ENCODE measurements at places on chromosomes 4 and X. TPM values are rescaled to one million over a fixed set of nuclear protein-coding genes. Genes with fewer than 3 reads are reported as not detected.

DNA sequence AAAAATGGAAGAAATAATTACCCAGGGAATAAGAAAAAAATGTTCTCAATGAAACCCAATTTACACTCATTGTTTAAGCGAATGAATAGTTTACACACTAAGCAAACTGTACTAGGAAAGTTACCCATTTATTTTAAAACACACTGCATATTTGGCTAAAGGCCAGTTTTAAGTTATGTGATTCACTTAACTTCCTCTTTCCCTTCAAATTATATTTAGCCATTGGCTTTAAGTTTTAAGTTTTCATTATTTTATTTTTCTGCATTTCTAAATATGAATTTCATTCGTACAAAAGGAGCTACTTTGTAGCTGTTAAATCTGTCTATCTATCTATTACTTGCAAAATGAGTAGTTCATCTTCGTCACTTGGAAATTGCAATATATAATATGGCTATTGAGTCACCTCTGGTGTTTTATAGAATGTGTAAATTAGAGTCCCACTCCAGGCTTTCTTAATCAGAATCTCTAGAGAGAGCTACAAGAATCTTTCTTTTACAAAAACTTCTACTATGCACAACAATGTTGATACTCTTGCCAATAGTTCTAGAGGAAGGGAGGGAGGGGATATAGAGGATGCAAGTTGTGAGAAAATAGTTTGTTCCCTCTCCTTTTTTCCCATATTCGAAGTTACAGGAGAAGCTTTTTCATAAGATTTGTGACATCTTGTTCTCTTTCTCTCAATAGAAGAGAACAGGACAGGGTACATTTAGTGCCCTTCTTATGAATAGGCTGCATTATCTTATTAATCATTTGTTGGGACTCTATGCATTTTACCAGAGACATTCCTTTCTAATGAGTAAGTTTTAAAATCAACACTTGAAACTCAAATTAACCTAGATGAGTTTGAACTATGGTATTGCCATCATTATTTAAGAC is 41.8 kb downstream of the SULT1B1 start:
- DNase-seq: no peak

DNA sequence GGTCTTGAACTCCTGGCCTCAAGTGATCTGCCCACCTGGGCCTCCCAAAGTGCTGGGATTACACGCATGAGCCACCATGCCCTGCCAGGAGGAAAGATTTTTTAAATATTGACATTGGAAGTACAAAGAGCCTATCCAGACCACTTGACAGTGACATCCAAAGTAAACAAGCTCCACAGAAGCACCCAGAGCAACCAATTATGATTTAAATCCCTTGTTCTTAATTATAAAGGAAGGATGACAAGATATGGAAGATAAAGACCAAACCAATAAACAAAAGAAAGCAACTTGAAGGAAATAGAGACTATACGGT is 27.7 kb upstream of the RPL34 start:
- no peak for DNase-seq

- no peak for DNase-seq
Measured at GRCh38 chr4:6230502-6230785, 30.1 kb upstream of the JAKMIP1 start.

DNA sequence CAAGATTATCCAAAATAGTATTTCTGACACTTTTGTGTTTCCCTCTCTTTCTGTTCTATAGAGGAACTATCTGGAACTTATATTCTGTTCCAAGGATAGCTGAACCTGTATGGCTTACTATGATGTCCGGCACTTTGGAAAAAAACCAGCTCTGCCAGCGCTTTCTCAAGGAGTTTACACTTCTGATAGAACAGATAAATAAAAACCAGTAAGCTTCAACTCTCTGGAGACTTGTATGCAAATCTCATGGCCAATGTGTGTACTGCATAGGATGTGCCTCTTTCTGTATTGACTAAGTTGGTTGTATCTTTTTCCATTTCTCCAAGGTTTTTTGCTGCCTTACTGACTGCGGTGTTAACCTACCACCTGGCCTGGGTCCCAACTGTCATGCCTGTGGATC is 92.5 kb downstream of the FNIP2 start:
- no peak for DNase-seq

DNA sequence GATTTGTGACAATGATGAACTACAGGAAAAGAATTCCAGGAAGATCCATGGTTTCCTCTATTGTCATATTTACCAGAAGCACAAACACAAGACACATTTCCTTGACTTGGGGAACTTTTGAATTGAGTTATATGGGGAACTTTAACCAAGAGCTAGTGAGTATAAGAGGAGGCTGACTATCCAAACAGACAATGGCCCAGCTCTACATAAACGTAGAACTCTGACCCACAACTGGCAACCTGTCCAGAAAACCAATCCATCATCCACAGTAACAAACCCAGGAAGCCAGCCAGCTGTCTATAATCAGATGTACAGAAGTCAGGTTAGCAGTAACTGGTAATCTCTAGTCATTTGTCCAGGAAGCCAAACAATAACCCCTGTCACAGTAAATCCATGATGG is 167.0 kb upstream of the CPEB2 start:
- no peak for DNase-seq

DNA sequence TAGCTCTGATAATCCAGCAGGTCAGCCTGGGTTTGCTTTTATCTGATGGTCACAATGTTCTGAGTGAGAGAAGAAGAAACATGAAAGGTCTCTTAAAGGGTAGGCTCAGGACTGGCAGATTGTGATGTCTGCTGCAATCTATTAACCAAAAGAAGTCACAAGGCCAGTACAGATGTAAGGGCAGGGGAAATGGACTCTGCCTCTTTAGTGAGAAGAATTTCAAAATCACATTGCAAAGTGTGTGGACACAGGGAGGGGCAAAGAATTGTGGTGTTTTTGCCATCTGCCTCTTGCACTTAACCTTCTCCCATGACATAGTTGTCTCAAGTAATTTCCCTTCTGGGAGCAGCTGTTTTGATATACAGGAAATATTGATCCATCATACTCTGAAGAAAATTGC is 40.9 kb downstream of the IL1RAPL1 start:
- DNase-seq: no peak

DNA sequence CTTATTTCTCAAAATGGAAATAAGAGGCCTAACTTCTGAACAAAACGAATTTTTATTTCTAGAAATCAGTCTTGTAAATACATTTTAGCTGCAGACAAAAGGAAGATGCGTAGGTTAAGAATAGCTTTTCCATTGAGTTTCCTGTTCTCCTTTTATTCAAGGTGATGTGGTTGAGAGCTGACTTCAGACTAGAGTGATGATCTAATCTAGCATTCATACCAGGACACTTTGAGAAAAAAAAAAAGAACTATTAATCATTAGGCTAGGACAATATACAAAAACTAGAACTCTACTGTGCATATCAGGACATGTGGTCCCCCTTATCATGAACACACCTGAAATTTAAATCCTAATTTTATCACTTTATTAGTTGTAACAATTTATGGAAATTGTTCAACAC is 884.5 kb upstream of the EPHA5 start:
- DNase-seq: no peak

DNA sequence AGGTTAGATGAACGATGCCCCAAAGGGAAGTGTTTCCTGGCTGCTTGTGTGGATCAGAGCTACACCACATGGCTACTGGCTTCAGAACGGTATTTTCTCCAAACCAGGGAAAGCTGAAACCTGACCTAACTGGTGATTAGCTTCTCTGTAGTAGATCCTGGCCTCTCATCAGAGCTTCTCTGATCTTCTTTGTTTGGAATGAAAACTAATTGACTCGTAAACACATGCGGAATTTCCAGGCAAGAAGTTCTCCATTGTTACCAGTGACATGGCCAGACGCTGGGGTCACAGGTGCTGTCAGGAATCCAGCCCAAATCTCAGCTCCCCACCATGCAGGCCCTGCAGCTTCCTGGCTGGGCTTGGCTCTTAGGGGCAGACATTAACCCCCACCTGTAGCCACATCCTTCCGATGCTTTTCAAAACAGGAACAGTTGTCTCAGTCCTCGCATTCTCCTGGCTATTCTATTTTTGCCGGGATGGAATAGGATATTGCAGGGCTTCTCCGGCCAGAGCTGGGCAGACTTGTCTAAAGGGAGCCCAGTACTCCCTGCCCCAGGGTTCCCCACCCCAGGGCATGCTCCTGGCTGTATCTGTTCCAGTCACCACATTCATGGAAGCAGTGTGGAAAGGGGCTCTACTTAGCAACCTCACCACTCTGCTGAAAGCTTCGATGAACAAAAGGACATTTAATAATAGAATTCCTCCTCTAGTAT is 305.4 kb upstream of the F9 start:
- no peak for DNase-seq

GRCh38 chrX:9940421-9940820 is 26.7 kb upstream of the CLDN34 start:
- no peak for DNase-seq

GRCh38 chr4:7511525-7511924 is 76.8 kb upstream of the PSAPL1 start:
- no peak for DNase-seq

GRCh38 chr4:67899096-67899495 is 15.3 kb upstream of the TMPRSS11D start:
- no peak for DNase-seq

DNA sequence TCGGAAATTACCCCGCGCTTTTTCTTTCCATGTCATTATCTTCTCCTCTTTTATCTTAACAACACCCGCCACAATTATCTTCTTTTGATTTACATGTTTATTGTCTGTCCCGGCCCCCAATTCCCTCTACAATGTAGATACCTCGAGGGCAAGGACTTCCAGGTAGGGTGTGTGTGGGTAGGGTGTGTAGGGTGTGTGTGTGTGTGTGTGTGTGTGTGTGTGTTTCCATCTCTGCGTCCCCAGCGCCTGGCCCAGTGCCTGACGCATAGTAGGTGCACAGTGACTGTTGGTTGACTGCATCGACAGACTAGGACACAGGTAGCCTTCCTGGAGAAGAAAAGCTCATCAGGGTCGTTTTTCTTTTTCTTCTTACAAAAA is 103.1 kb downstream of the UCHL1 start:
- DNase-seq: no peak

GK2 gene
- not detected for total RNA-seq

MCF2 gene
- total RNA-seq: 0.23 TPM

DLG3 gene
- 54.3 TPM for total RNA-seq

PRKX gene
- 57.3 TPM for total RNA-seq

Data from neural crest cell (in vitro differentiated cells).